ENCODE measurements at places on chromosomes 13 and 19.

DNA sequence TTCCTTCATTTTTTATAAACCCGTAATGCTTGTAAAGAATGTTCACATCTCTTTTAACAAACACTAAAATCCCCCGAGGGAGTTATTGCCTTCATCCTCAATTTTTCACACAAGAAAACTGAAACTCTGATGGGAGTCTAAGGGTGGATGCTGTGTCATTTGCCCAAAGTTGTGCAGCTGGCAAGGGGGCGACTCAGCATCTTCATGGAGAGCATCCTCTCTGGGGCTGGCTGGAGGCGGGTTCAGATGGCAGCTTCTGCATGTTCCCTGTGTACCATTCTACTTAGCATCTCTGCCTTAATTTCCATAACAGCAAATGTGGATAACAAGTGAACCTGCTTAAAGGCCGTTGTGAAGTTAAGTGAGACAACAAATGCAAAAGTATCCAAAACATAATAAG, 256.4 kb downstream of the IRS2 start:
- no peak for DNase-seq

DNA sequence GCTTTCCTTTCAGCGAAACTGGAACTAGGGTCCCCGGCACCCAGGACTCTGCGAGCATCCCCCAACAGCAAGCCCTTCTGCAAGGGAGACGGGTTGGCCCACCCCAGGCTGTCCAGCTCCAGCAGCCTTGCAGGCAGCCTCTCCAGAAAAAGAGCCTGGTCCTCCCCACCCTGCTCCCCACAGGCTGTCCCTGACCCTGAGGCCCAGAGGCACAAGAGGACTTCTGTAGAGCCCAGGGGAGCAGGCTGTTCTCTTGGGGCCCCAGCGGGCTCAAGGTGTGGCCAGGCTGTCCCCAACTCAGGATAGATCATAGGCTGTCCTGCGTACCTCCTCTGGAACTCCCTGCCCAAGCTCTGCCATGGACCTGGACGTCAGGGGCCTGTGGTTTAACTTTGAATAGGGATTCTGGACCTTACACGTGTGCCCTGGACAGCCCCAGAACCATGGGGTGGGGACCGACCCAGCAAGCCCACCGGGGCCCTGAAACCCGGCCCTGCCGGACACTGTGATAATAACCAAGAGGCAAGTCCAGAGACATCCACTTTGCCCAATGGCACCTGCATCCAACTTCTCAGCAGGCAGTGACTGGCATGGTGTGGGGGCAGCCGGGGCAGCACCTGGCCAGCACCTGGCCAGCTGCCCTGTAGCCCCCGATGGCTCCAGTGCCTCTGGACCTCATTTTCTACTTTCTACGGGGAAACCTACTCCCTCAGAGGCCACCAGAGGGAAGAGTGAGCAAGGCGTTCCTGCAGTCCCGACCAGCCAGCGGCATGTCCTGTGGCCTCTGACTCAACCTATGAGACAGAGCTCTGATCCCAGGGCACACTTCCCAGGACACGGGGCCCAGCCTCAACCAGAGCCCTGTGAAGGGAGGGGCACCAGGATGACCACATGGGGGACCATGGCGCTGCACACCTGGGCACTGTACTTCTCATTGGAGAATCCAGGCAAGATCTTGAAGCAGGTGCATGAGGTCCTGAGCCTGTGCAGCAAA, 50.9 kb upstream of the TPM4 start:
- DNase-seq, result peak; percentile 72

DNA sequence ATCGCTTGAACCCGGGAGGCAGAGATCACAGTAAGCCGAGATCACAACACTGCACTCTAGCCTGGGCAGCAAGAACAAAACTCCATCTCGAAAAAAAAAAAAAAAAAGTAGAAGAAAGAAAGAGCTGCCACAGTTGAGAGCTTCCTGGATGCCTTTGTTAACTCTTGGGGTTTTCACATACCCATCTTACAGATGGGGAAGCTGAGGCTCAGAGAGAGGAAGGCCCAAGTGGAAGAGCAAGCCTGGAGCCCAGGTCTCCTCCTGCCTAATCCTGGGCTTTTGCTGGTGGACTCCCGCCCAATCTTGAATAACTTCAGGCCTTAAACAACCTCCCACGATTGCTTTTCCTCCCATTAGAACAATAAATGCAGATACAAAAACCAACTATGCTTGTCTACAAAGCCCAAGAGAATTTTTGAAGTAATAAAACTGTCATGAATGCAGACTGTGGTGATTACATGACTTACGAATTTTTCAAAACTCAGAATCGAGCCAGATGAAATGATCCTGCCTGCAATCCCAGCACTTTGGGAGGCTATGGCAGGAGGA, 41.7 kb downstream of the LTBP4 start:
- DNase-seq, result no peak

GRCh38 chr13:30739761-30740642, 4.7 kb downstream of the ALOX5AP start:
- peak; percentile 83 for DNase-seq

- peak; percentile 67 for DNase-seq
These were observed 117.3 kb downstream of the RAB20 start for GRCh38 chr13:110444226-110444653.

GRCh38 chr13:26561651-26562511, 4.4 kb downstream of the WASF3 start:
- peak; percentile 53 for DNase-seq

DNA sequence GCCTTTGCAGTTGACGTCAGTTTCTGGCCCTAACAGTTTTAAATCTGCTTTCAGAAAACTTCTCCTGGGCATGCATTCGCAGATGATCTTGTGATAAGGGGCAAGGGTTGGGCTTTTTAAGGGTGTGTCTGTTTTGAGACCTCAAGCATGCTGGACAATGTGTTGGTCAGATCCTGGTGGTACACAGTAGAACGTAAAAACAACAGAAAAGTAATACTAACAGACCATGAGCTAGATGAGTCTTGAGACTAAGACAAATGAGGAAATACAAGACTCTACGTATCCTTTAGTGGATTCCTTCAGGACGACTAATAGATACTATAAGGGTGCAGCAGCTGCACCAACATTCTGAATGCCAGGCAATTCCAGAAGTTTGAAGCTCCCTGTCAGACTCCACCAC, 237.6 kb downstream of the DNAJC15 start:
- DNase-seq, result peak; percentile 18

GRCh38 chr13:103815619-103816018, 749.4 kb upstream of the SLC10A2 start:
- peak; percentile 11 for DNase-seq

- no peak for DNase-seq
These were observed 64.6 kb downstream of the ATP11A start for GRCh38 chr13:112754281-112755025.

GRCh38 chr19:1671716-1672037, 19.3 kb upstream of the TCF3 start:
- no peak for DNase-seq

DNA sequence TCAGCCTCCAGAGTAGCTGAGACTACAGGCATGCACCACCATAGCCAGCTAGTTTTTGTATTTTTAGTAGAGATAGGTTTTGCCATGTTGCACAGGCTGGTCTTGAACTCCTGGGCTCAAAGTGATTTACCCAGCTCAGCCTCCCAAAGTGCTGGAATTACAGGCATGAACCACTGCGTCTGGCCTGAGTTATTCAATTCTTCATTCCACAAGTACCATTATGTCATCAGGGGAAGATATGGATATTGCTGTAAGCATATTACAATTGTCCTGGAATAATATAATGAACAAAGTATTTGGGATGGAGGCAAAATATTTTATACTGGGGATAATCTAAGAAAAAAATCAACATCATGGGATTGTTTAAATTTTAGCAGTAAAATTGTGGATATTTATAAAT, 646.0 kb upstream of the SLITRK6 start:
- DNase-seq, result peak; percentile 1

DNA sequence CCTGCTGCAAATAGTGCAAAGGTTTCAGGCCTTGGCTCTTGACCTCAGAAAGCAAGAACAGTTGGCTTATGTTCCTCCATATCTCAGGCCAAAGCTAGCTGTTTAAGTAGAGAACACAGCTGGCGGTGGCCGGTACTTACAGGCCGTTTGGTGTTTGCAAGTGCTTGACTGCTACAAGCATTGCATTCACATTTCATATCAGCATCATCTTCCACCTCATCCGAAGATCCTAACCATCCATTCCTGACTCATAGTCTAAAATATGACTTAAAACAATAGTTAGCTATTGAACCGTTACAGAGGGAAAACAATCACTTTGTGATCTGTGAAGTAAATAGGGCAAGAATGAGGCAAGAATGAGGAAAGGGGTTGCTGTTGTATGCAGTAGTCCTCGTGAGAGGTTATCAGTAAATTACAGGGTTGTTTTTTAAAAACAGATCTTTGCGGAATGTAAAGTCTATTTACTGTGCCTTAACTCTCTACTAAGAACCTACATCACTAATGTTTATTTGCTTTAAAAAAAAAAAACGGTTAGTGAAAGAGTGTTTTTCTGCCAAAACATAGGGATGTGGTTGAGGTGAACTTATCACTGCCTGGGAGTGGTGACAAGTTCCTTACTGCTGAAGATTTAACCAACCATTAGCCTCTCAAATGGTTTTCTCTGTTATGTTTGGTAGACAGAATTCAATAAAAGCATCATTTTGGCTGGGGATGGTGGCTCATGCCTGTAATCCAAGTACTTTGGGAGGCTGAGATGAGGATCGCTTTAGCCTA, 21.6 kb upstream of the WDR88 start:
- DNase-seq, result peak; percentile 83

- no peak for DNase-seq
These were observed 37.2 kb upstream of the KPNA3 start for GRCh38 chr13:49829715-49830114.

GRCh38 chr19:42207767-42208271, 9.7 kb downstream of the DEDD2 start:
- DNase-seq, result peak; percentile 84

- no peak for DNase-seq
These were observed 42.1 kb upstream of the C13orf46 start for GRCh38 chr13:114015969-114016295.
